Activated T-helper 17 cell treated with anti-CD3 and anti-CD28 coated beads, Interleukin-2, amount 50 U/mL, for 72 hours (primary cell): ENCODE measurements at places on chromosomes 4 and X. TPM values are rescaled to one million over a fixed set of nuclear protein-coding genes. Genes with fewer than 3 reads are reported as not detected.

DNA sequence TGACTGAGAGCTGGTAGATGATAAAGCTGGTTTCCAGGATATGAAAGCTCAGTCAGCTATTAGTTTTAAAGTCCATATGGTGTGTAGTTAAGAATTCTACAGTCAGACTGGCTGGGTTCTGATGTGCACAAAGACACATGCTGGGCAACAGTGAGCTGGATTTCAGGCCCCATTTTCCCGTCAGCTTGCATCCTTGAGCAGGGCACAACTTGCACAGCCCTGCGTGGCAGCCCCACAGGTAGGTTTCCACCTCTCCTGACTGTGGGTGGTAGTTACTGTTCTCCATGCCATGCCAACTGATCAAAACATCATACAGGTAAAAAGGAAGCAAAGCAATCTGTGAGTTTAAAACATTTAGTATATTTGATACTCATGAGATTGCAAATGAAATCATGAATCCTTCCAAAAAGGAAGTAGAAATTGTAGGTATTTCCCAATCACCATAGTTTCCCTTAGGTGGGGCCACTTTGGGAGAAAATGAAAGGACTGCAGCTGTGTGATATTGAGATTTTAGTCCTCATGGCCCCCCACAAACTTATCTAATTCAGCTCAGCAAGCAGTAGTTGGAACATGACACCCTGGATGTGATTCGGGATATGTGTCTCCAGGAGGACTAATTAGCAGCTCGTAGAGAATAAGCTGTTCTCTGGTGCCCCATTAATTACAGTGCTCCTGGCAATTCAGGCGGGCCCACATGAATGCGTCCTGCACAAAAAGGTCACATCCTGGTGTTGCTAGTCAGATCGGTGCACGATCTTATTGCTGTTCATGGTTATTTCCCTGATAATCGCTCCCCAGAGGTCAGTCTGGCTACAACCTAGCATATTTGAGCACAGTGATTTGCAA is 42.4 kb upstream of the NOCT start:
- no peak for ATAC-seq

GRCh38 chr4:23956601-23957364 is 66.9 kb upstream of the PPARGC1A start:
- ATAC-seq: no peak

GRCh38 chr4:141131723-141132071 is 1.6 kb downstream of the RNF150 start:
- no peak for ATAC-seq

GRCh38 chrX:150766351-150767044 is 73.3 kb downstream of the MTMR1 start:
- no peak for ATAC-seq

- peak; percentile 63 for ATAC-seq
These were observed 22.3 kb upstream of the RASGEF1B start for GRCh38 chr4:81494031-81494431.

DNA sequence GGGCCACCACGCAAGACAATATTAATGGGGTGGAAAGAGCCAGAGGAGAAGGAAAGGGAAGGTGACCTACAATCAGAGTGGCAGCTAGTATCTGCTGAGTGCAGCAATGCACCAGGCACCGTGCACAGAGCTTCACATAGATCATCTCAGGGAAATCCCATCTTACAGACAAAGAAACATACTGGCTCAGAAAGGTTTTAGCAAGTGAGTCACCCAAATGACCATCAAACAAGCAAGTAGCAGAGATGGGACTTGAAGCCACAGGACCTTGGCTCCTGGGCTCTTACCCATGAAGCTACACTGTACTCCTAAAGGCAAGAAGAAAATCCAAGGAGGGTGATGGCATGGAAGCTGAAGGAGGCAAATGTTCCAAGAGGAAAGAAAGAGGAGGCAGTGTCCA is 6.8 kb downstream of the ANXA5 start:
- peak; percentile 67 for ATAC-seq

DNA sequence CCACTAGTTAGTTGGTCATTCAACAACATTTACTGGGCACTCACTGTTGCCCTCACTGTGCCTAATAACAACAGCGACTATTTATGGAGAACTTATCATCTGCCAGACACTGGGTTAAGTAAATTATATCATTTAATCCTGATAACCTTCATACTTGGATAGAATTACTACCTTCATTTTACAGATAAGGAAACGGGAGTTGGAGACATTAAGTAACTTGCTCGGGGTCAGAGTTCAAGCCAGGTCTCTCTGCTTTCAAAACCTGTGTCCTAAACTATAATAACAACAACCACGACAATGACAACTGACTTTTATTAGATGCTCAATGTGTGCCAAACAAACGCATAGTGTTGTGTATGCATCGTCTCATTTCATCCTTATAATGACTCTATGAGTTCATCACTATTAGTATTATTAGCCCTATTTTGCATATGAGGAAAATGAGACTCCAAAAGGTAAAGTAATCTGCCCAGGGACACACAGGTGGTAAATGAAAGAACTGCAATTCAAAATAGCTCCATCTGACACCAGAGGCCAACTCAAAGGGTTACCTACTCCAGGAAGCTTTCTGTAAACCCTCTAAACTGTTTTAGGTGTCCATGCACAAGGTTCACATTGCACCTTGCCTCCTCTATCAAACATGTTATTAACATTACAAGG is 98.4 kb upstream of the ACSL4 start:
- ATAC-seq: no peak

GRCh38 chr4:37715889-37716402 is 29.8 kb upstream of the RELL1 start:
- ATAC-seq: peak; percentile 88

DNA sequence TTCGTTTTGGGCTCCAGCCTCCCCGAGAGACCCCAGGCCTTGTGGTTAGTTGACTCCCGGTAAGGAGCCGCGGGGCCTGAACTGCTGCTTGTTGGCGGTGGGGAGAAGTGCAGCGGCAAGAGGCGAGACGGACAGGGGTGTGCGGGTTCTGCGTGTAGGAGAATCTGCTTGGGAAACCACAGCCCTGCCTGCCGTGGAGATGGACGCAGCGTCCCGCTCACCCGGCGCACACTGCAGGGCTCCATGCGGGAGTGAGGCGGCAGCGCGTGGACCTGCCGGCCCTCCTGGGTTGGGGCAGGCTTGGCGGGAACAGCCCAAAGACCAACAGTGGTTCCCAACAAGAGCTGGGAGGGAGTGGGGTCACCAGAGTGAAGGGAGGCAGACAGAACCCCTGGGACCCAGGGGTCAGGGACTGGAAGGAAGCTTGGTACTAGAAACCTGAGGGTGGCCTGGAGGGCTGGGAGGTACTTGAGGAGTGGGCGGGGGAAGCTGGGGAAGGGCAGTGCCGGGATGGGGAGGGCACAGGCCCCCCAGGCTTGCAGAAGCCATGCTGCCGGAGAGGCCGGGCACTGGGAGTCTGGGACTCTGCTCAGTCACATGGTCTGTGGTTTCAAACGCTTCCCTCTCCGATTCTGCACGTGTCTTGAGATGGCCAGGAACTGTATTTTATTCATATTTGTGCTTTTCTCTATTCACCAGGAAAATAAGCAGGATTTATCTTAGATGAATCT is 70.8 kb downstream of the RGS12 start:
- ATAC-seq: no peak

DNA sequence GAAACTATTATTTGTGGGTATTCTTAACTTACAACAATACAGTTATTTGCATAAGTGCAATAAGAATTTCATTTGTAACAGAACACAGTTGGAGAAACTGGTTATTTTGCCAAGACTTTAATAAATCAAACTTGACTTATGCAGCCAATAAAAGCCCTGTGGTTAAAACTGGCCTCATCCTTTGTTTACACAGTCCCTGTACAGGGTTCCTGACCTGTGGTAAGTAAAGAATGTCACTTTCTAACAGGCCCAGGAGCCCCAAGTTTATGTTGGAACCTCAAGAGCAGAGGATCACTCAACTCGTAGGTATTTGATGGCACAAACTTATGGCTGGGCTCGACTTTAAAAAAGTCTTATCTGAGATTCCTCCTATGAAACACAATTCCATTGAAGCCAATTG is 88.6 kb upstream of the PTCHD1 start:
- ATAC-seq: no peak

GRCh38 chr4:182533964-182534363 is 290.8 kb downstream of the TENM3 start:
- ATAC-seq: peak; percentile 23

GRCh38 chr4:8555716-8556115 is 24.5 kb upstream of the GPR78 start:
- ATAC-seq: no peak

- ATAC-seq: no peak
These were observed 710.7 kb upstream of the FAM241A start for GRCh38 chr4:111434586-111434985.

- ATAC-seq: no peak
These were observed 33.2 kb downstream of the WFS1 start for GRCh38 chr4:6302869-6303268.

DNA sequence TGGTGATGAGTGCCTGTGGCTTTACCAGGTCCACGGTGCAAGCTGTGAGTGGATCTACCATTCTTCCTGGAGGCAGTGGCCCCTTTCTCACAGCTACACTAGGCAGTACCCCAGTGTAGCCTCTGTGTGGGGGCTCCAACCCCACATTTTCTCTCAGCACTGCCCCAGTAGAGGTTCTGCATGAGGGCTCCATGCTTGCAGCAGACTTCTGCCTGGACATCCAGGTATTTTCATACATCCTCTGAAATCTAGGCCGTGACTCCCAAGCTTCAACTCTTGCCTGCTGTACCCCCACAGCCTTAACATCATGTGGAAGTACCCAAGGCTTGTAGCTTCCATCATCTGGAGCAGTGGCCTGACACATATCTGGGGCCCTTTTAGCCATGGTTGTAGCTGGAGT is 90.1 kb downstream of the SH3BGRL start:
- no peak for ATAC-seq

The SSX2 gene
- not detected for total RNA-seq

The CRLF2 gene
- 1.4 TPM for total RNA-seq

The VSIG4 gene
- not detected for total RNA-seq

The TMSB15C gene
- total RNA-seq: 5.1 TPM

The MBTPS2 gene
- total RNA-seq: 2.6 TPM

The SPOCK3 gene
- not detected for total RNA-seq
